ENCODE measurements at places on chromosomes 6 and 20. TPM values are rescaled to one million over a fixed set of nuclear protein-coding genes. Genes with fewer than 3 reads are reported as not detected.

- no peak for DNase-seq
These were observed 40.5 kb downstream of the ZHX3 start for GRCh38 chr20:41277049-41277448.

DNA sequence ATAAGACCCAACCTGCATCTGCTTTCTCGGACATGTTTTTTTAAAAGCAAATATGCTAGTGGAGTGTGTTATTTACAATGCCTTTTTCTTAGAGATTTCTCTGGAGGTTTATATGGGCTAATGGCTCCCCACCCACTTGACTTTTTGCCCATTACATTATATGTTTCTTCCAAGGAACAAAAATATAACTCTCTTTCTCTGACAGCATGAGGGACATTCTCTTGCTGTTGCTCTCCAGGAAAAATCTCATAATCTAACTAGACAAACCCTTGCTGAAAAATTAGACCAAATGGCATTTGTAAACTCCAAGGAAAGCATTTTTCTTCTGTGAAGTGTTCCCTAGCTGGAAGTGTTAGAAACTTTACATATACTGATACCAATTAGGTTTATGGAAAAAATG, 213.7 kb downstream of the PRL start:
- no peak for DNase-seq

- no peak for DNase-seq
These were observed 38.3 kb downstream of the SLC22A23 start for GRCh38 chr6:3418496-3419060.

GRCh38 chr6:127120023-127120786, 1.7 kb downstream of the RSPO3 start:
- DNase-seq: peak; percentile 27

GPX5 gene
- not detected for polyA plus RNA-seq

DNA sequence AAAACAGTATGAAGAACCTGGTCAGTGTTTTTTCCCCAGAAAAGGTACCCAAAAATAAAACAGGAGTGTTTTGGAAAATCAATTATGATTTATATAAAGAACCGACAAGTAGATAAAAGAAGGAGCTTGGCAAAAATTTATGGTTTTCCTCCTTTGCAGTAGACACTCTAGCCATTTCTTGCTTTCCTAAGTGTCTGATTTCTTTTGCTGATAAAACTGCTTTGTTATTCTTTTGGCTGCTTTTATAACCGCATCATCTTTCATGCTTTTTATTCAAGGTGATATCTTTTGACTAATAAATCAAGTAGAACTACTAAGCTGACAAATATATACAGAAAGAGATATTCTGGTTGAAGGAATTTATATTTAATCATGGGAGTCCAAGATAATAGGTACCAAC, 16.6 kb downstream of the ATG5 start:
- no peak for DNase-seq

C20orf144 gene
- 0.12 TPM for polyA plus RNA-seq

- DNase-seq: no peak
These were observed 121.0 kb downstream of the PREX1 start for GRCh38 chr20:48706710-48707365.

DNA sequence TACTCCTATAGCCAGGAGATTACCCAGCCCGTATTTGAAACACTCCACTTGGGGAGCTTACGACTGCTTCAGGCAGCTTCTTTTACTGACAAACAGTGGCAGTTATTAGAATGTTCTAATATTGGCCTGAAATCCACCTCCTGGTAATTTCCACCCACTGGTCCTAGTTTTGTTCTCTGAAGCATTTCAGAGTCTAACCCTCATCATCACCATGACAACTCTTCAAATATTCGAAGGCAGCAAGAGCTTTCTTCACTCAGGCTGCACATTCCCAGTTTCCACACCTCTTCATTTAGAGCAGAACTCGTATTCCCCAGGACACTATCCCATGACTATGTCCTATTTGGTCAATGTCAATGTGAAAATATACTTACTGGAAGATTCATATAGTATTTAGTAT, 325.6 kb downstream of the UBE3D start:
- DNase-seq: no peak

- DNase-seq: no peak
These were observed 10.6 kb downstream of the TOX2 start for GRCh38 chr20:43925215-43925614.

Measured in A549 (cell line).